ENCODE measurements at places on chromosomes 4 and X.
A peak's percentile ranks its signal among the peaks of the same experiment; 100 is the strongest.

DNA sequence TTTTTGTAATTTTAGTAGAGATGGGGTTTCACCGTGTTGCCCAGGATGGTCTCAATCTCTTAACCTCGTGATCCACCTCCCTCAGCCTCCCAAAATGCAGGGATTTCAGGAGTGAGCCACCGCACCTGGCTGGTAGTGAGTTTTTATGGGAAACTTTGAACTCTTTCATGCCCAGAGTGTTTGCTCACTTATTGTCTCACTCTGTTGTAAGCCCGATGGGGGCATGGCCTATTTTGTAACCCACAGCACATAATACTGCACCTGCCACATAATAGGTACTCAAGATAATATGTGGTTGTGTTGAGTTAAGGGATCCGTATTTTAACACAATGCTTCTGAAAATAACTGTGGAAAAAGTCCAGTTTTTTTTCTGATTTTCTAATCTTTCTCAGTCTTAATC lies 109.6 kb upstream of the GIMD1 start:
- DNase-seq: no peak

GRCh38 chrX:29308726-29309125 lies 721.5 kb downstream of the IL1RAPL1 start:
- no peak for DNase-seq

DNA sequence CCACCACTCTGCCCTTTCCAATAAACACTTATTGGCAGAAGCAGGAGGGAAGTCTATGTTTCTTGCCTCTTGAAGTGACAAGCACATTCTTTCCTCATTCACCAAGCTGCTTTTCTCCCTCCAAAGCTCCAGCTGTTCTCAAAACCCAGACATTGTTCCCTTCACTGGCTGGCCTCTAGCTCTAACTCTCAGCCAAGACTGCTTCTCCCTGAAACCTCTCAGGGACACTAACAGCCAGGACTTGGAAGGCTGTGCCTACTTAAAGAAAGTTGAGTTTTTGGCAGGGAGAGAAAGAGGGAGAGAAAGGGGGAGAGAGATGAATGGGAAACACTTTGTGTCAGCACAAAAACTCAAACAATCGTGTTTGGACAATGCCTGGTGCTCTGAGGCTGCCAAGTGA lies 99.5 kb downstream of the COX18 start:
- DNase-seq: no peak

DNA sequence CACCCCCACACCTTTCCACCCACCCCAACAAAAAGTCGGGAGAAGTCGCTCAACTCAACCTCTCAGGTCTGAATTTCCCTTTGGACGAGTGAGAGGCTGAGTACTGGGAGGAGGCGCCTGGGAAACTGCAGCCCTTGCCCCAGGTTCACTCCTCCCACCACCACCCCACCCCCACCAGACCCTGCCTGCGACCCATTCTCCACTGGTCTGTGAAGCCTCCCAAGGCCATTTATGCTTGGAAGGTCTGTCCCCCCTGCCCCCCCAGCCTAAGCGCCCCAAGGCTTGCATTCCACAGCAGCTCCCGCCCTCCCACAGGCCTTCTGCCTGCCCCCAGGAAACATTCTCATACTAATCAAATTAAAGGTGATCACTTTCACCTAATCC lies 27.2 kb downstream of the ELF4 start:
- DNase-seq: no peak

GRCh38 chr4:144547678-144548298 lies 98.2 kb upstream of the HHIP start:
- no peak for DNase-seq

DNA sequence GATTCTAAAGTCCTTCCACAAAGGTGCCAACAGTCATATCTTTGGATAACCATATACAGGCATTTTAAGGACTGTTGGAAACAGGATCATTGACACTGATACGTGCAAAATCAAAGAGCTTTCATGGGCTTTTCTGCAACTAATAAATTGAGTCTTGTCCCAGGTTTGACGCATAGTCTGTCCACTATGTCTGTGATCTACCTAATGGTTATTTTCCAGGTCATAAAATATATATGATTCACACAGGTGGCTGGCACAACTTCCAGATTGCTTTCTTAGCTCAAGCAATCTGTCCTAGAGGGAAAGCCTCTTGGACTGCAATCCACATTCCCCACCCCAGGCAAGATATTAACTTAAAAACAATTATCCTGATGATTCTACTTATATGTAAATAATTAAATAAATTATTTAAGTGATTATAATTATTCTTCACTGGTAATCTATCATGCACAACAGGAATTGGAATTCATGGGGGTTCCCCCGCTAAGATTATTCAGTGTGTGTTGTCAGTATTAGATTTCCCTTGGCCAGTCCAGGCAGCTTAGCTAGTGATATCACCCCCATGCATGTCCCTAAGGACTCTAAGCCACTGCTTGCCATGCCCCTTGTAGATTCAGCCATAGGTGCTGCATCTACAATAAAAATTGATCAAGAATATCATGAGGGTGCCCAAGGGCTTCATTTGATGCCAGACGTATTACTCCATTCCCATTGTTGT lies 97.8 kb downstream of the TLL1 start:
- DNase-seq: no peak

DNA sequence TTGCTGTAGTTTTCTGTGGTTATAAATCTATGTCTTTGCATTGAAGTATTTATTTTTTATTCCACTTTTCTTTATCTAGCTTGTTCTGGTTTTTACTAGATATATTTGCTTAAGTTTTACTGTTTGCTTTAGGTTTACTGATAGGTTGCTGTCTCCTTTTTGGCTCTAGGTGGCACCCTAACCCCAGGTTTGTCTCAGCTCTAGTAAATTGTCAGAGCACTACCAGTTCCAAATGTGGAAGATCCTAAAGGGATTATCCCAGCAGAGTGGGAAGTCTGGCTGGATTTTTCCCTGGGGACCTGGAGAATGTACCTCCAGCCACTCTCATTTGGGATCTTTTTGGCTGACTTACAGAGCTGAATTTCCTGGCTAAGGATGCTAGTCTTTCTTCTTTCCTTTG lies 106.1 kb downstream of the PBDC1 start:
- DNase-seq: peak; percentile 0

DNA sequence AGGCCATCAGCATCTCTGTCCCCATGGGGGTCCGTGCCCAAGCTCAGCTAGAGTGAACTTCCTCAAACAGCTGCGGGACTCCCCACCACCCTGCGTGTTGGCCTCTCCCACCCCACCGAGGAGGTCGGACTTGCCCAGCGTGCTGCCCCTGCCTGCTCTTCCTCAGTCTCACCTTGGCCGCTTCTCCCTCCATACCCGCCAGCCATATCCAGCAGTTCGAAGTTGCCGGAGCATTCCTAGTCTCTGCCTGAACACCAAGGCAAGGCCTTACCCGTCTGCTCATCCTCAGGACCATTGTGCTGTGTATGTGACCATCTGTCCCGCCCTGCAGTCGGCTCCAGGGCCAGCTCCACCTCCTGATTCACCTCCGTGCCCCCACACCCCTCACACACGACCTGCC lies 84.5 kb downstream of the WFS1 start:
- no peak for DNase-seq

- peak; percentile 8 for DNase-seq
These were observed 36.9 kb upstream of the SYTL4 start for GRCh38 chrX:100768679-100769338.

GRCh38 chrX:138897621-138898492 lies 186.3 kb upstream of the FGF13 start:
- DNase-seq: no peak

DNA sequence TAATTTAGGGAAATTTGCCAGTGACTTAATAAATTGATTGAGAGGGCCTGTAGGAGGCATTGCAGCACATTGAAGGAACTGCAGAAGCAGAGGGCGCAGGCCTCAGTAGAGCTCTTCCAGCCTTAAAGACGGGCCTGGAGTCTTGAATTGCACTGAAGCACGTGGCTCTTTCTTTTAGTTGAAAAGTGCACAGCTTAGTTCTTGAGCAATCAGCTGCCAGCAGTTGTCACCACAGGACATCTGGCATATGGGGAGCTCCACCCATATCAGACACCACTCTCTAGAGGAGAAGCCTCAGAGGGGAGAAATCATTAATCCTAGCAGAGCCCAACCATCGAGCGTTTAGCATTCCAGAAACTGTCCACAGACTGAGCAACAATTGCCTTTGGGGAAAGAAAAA lies 16.0 kb upstream of the FGF16 start:
- DNase-seq: no peak

GRCh38 chr4:41535911-41536371 lies 2.0 kb upstream of the LIMCH1 start:
- no peak for DNase-seq

DNA sequence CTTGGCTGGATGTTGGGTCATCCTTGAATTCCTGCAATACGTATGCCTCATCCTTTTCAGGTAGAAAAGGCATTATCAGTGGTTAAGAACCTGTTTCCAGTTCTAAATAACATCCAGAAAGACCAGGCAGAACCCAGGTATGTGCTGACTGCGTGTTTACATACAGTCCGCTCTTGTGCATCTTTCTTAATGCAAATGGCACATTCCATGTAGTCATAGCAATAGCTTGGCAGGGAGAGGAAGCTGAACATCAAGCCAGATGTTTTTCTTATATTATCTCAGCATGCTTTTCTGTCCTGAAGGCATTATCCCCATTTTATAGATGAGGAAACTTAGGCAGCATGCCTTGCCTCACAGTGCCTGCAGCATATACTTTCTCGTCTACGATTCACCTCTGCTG lies 2.1 kb downstream of the DCLK2 start:
- DNase-seq: no peak

DNA sequence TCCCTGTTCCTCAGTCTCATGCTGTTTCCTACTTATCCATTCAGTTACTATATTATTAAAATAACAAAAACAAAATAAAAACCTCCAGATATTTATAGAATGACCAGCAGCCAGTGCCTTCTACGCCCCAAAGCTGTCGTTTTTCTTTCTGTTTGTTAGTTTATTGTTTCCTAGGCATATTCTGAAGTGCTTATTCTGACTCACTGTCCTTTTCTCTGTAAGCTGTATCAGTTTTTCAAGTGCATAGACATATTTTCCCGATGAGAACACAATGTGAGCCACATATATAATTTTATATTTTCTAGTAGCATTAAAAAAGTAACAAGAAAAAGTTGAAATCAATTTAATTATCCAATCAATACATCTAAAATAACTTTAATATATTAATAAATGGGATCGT lies 2158.6 kb upstream of the TENM3 start:
- DNase-seq: no peak

DNA sequence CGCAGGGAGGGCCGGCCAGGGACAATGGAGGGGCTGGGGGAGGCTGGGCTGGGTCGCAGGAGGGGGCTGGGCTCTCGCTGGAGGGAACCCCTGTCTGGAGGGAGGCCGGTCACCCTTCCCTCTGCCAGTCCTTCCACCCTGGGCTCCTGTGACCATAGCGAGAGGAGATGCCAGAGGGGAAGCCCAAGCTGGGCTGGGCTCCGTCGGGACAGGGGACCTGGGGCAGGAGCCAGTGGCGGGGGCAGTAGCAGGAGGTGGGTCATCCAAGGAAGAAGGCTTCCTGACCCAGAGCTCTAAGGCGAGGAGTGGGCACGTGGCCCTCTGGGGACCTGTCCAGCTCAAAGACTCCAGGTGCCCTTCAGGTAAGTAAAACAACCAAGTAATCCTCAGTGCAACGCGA lies 16.9 kb downstream of the CTAG1B start:
- DNase-seq: no peak

All from amygdala (tissue), 56 donors.